CD8-positive, alpha-beta memory T cell (primary cell): ENCODE measurements at places on chromosomes 7 and 10.

DNA sequence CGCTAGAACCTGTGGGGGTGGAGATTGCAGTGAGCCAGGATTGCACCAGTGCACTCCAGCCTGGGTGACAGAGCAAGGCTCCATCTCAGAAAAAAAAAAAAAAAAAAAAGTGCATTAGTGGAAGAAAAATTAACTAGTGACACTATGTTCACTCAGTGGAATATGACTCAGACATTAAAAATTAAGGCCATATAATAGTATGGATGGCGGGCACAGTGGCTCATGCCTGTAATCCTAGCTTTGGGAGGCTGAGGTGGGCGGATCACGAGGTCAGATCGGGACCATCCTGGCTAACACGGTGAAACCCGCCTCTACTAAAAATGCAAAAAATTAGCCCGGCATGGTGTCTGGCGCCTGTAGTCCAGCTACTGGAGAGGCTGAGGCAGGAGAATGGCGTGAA lies 3.4 kb downstream of the PHYH start:
- DNase-seq = no peak

GRCh38 chr10:56881218-56881617 lies 520.2 kb upstream of the ZWINT start:
- DNase-seq = no peak

- DNase-seq = no peak
Observed at GRCh38 chr7:44195889-44196288, 4.9 kb upstream of the YKT6 start.

DNA sequence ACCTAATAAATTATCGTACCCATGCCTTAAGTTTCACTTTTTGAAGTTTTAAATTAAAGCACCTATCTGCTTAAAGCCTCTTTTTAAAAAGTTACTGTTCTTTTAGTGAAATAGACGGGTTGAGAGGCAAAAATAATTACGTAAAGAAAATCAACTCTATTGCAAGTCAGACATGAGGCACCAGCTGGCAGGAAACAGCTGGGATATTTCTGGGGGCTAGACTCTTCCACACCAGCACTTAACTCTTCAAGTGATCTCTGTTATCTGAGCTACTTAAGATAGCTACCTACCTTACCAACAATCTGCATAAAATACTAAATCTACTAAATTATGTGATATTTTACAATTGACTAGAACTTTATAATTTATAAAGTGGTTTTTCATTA lies 35.8 kb downstream of the GBF1 start:
- DNase-seq = no peak

DNA sequence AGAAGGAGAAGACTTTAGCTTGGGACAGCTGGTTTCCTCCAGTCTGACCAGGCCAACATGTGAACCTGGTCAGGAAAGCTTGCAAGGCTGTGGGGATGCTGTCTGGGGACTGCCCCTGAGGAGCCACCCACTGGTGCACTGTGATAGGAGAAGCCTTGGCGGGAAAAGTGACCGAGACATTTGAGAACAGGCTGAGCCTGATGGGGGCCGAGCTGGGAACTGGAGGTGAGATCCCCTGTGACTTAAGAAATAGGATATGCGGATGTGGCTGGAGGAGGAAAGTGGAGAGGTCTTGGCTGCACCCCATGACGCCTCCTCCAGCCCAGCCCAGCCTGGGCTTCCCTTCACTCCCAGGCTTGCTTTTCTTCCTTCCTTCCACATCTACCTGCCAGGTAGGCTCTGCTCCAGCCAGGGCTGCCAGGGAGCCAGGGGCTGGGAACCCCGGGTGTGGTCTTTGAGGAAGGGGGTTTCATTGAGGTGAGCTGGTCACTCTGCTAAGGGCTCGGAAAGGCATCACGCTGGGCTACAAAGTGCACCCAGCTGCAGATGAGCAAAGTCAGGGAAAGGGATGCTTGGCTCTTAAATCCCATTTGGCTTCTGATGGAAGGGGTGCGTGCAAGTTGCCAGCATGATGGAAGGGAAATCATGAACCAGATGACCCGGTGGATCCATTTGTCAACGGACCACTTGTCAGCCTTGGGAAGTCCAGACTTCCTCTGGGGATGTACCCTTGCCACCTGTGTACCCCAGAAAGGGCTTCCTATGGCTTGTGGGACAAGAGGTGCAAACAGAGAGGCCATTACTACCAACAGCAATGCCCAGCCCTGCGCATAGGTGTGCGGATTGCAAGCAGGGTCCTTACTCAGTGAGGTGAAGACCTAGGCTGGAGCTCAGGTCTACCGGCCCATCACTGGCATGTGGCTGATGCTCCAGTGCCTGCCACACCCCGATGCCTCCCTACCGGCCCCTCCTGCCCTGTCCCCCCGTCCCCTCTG lies 66.3 kb downstream of the C10orf143 start:
- DNase-seq = no peak

- no peak for DNase-seq
Observed at GRCh38 chr10:98655492-98655891, 208.8 kb upstream of the HPS1 start.

DNA sequence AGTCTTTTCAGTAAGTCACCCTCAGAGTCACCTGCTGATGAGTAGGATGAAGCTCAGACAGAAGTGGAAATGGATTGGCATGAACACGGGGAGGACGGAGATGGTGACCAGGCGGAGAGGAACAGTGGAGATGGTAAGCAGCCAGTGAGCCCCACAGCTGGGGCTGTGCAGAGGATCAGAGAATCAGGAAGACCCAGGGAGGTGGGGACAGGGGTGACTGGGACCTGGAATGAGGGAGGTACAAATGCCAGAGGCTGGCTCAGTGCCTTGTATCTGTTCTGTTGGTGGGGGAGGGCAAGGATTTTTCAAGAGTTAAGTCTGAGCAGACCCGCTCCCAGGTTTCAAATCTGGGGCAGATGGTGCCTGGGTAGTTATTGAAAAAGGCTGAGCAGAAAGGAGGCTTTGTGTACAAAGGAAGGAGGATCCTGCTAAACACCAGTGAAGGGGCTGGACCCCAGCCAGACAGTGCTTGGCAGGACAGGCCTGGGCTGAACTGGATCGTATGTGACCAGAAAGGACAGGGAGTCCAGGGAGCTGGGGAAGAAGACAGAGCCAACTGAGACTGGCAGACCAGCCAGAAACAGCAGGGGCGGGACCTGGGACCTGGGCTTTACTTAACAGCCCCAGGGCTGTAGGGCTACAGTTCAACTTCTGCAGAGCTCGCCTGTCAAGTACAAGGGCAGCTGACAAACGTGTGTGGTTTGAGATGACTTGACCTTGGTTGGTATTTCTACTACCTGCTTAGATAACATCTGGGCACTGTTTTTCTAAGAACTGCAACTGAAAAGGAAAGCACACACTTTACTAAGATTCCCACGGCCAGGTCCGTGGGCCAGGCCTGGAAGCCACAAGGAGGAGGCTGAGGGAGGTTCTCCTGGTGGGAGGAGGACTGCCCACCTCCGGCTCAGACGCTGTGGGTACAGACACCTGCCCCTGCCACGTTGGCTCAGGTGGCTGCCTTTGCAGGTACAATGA lies 13.2 kb upstream of the FRMPD2 start:
- no peak for DNase-seq

DNA sequence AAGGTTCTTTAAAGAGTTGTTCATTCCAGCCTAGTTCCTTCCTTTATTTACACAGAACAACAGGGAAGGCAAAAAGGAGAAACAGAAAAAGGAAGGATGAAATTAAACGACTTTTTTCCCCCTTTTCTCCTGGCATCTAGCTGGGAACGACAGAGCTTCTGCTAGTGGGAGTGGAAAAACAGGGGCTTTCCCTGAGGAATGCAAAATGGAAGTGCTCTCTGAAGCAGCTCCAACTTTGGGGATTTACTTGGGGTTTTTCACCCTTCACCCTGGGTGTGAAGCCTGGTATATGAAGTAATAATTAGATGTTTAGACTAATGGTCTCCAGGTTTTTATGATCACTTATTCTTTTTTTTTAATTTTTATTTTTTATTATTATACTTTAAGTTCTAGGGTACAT lies 4.2 kb downstream of the PMPCB start:
- no peak for DNase-seq

DNA sequence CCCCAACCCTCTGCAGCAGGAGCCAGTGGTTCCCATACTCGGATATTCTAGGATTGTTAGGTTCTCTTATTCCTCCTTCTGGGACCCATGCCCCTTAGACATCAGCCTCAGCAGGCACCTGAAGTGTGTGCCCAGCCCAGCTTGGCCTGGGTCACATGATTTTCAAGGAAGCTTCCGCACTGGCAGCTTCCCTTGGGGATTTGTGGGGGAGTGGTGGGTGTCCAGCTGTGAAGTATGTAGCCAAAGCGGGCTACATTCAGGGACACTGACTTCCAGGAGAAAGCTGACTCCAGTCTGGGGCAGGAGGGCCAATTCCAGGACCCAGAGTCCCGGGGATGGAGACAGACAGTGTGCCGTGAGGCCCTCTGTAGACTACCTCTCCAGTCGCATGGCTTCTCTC lies 1.3 kb downstream of the LDB1 start:
- no peak for DNase-seq

GRCh38 chr10:72658696-72659400 lies 33.0 kb upstream of the MICU1 start:
- no peak for DNase-seq

DNA sequence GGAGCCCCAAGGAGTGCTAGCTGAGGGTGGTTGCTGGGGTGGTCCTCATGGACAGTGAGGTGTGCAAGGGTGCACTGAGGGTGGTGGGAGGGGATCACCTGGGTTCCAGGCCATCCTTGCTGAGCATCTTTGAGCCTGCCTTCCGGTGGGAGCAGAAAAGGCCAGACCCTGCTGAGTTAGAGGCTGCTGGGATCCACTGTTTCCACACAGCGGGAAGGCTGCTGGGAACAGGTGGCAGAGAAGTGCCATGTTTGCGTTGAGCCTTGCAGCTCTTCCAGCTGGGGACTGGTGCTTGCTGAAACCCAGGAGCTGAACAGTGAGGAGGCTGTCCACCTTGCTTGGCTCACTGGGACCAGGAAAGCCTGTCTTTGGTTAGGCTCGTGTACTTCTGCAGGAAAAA lies 34.9 kb downstream of the PRF1 start:
- no peak for DNase-seq

- DNase-seq = no peak
Observed at GRCh38 chr7:106080300-106080987, 31.7 kb downstream of the SYPL1 start.

- no peak for DNase-seq
Observed at GRCh38 chr7:137875746-137876145, 29.0 kb upstream of the DGKI start.

- no peak for DNase-seq
Observed at GRCh38 chr10:10516346-10517130, 501.1 kb upstream of the CELF2 start.
